ENCODE measurements at places on chromosomes 16 and 17. TPM values are rescaled to one million over a fixed set of nuclear protein-coding genes. Genes with fewer than 3 reads are reported as not detected.

DNA sequence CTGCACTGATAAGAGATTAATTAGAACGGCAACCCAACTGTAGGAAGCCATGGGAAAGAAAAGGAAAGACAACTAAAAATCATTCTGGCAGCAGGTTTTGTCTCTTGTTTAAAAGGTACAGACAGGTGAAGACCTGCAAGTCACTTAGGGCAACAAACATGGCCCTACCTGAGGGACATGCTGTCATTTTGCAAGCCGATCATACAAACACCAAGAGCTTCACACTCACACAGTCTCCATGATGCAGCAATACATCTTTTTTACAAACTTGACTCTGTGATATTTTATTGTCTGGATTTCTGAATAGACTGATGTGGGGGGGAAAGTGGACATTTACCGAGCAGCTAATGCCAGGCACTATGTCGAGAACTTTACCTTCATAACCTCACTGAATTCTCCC lies 101.8 kb downstream of the PARN start:
- no peak overlapping the region for H3K27ac ChIP-seq
- H3K4me1 ChIP-seq = peaks cover 4% of the 10 kb centered on the region
- H3K27me3 ChIP-seq = no peaks in the 10 kb centered on the region

DNA sequence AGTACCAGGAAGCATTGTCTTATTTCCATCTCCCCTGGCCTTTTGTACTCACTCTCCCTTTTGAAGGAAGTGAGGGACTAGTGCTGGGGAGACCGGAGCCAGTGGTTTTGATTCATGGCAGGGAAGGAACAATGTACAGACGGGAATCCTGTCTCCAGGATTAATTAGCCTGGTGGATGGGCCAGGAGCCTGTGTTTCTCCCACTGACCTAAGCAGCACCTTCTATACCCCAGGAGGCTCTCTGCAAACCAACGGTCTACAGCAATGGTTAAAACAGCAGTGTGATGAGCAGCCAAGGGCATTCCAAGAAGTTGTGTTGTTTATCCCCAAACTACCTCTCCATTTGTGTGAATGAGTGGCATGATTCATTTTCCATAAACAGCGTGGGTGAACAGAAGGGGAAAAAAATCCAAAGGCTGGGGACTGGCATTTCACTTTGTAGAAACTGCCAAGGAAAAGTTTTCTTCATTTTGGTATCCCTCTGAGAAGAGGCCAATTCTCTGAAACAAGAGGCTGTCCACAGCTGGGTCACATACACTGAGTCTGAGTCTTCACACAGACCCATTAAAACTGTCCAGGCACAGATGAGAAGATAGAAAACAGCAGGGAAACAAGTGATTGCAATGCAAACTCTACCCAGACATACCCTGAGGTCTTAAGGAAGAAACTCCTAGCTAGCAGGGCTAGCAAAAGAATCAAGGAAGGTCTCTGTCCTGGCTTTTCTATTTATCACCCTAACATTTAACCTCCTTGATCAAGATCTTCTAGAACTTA lies 18.1 kb downstream of the ANKFN1 start:
- peaks cover 9% of the 10 kb centered on the region for H3K27me3 ChIP-seq
- no peak for DNase-seq
- no peaks in the 10 kb centered on the region for H3K4me1 ChIP-seq

The SRP68 gene
- 141 TPM for total RNA-seq

The SLC47A1 gene
- total RNA-seq = not detected

DNA sequence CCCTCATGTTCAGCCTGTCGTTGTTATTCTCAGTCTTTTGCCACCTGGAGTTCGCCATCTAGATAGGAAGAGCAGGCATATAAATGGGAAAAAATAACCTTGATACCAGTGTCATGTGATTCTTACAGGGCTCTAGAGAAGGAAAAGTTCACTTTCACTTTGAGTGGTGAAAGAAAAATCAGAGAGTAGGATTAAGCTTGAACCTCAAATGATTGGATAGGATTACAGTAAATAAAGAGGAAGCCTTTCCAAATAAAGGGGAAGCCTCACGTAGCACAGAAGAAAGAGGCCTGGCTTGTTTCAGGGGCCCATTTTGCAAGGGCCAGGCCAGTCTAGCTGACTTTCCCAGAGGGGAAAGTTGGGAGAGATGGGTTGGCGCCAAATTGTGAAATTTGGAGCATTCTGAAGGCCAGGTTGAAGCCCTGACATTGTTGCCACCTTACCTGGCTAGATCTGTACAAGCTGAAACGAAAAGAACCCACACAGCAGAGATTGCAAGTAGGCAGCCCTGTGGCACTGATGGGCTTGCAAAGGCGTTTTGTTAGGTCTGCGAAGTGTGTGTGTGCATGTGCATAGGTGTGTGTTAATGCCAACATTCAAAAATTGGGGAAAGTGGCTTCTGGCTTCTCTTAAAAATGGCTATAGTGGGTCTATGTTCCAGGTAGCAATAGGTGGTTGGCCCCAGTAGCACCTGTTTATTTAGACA lies 38.8 kb downstream of the TMC6 start:
- no peaks in the 10 kb centered on the region for H3K27me3 ChIP-seq
- DNase-seq = no peak
- H3K27ac ChIP-seq = peak overlapping the region; percentile 57
- H3K4me3 ChIP-seq = no peak overlapping the region
- H3K36me3 ChIP-seq = peaks cover 15% of the 10 kb centered on the region
- peaks cover 14% of the 10 kb centered on the region for H3K4me1 ChIP-seq

All from activated naive CD8-positive, alpha-beta T cell treated with anti-CD3 and anti-CD28 coated beads for 36 hours (primary cell).